Dorsolateral prefrontal cortex (tissue), 122 donors: ENCODE measurements at places on chromosomes 1 and 21.

DNA sequence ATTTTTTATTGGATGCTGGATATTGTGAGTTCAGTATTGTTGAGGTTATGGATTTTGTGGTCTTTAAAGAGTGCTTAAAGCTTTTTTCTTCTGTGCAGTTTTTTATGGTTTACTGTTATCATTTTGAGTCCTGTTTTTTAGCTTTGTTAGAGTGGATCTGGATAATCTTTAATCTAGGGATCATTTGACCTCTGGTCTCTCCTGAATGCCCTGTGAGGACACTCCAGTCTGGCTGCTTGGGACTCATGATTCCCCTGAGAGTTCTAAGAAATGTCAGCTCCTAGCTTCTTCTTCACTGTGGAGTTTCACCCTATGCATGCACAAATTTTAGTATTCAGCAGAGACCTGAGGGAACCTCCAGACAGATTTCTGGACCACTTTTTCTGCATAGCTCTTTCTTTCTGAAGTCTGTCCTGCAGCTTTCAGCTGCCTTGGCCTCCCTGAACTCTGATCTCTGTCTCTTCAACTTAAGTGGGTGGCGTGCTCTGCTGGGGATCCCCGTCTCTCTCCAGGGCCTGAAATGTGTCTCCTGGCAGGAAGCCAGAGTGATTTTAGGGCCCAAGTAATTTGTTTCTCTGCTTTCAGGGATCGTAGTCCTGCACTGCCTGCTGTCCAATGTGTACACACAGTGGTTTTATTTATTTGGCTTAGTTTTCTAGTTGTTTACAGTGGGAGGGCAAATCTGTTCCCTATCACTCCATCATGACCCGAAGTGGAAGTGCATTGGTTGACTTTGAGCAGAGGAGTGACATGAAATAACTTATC lies 14.7 kb downstream of the PEX14 start:
- DNase-seq, result no peak

DNA sequence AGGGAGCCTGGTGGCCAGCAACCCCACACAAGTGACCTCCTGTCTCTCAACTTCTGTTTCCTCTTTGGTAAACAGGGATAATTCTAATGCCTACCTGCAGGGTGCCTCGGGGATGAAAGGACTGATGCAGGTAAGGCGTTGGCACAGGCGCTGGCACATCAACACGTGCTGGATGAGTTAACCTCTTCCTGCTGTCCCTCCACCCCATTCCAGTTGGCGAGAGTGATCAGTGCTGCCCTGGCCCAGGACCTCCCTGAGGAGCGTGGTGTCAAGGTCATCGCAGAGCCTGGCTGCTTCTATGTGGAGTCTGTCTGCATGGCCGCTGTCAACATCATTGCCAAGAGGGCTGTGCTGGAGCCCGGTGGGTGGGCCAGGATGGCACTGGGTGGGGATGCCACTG lies 69.1 kb upstream of the TINAGL1 start:
- no peak for DNase-seq

DNA sequence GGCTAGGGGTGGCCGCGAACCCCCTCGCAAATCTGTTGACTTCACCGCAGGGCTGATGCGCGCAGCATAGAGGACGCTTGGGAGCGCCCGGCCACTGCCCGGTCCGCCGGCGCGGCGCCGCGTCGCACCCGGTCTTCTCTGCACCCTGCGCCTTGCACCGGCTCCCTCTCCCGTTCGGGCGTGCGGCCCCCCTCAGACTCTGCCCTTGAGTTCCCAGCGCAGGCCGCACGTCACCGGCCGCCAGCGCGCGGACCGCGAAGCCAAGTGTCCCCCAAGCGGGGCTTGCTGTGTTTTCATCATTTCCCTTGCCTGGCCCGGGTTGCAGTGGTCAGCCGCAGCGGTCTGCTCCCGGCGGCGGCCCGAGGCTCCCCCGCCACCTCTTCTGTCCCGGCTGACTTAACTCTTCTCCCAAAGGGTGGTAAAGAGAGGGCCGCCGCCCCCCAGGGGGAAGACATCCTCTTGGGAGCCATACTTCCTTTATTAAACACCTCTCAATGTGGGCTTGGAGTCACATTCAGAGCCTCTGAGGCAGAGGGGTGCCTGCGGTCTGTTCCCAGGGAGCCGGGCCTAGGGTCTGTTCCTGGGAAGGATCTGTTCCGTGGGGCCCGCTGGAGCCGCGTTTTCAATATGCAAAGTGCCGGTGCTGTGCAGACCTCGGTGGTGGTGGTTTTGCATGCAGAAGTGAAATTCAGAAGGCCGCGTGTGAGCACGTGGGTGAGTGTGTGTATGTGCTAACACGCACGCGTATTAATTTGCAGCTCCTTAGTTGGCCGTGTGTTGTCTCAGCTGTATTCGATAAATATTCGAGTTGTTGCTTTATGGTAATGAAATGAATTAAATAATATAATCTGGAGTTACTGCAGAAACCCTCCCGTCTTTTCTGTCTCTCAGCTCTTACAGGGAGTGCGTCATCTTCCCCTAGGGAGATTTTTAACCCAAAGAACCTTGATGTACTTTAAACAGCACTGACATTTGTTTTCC lies 17.6 kb downstream of the PBX1 start:
- DNase-seq, result peak; percentile 36

DNA sequence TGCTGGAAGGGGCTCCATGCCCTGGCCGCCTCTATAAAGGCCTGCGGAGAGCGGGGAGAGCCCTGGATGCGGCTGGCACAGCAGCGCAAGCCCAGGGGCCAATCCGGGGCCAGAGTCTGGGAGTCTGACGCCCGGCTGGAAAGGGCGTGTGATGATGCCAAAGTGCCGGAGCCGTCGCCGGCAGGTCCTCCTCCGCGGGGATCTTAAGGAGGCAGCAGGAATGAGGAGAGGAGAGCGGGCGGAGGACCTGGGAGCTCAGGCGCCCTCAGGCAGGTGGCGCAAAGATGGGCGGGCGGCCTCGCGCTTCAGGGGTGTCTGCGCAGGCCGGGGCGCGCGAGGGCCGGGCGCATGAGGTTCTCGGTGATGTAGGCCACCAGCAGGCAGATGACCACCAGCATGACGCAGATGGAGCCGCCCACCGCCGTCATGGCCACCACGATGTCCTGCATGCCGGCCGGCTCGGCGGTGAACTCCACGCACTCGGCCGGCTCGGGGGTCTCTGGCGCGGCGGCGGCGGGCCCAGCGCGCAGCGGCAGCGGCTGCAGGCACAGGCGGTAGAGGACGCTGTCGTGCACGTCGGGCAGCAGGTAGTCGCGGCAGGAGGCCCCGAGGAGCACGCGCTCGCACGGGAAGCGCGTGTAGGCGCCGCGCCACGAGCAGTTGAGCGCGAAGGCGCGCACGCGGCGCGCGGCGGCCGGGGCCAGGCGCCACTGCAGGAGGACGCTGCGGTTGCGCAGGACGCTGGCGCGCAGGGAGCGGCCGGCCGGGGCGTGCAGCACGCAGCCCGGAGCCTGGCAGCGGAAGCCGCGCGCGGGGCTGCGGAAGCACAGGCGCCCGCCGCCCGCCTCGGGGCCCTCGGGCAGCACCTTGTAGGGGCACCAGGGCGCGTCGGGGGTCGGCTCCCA lies 653 bp downstream of the FNDC10 start:
- DNase-seq, result no peak

- DNase-seq, result no peak
These were observed 9.9 kb downstream of the TSSK3 start for GRCh38 chr1:32372149-32372756.

- no peak for DNase-seq
These were observed 391.8 kb downstream of the MATN1 start for GRCh38 chr1:30331415-30332065.

- no peak for DNase-seq
These were observed 72.6 kb upstream of the ROR1 start for GRCh38 chr1:63701187-63701586.

- no peak for DNase-seq
These were observed 868 bp downstream of the ZBTB40 start for GRCh38 chr1:22452481-22452957.

GRCh38 chr1:4407851-4408250 lies 246.6 kb upstream of the AJAP1 start:
- peak; percentile 49 for DNase-seq

GRCh38 chr1:56206391-56206790 lies 373.0 kb downstream of the PLPP3 start:
- DNase-seq, result no peak

DNA sequence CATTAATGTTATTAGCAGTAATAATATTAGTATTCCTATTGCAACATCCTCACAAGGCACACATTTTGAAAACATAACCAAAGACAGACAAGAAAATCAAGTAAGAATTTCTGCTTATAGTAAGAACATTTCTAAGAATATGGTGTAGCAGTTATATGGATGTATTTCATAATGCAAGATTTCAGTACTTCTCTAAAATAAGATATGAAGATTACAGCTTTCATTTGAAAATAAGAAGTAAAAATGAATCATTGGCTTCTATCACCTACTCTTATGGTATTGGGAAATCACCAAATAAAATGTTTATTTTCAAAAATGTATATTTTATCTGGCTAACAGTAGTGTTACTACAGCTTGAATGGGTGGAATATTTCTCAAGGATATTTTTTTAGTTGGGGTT lies 103.8 kb upstream of the USP25 start:
- no peak for DNase-seq

DNA sequence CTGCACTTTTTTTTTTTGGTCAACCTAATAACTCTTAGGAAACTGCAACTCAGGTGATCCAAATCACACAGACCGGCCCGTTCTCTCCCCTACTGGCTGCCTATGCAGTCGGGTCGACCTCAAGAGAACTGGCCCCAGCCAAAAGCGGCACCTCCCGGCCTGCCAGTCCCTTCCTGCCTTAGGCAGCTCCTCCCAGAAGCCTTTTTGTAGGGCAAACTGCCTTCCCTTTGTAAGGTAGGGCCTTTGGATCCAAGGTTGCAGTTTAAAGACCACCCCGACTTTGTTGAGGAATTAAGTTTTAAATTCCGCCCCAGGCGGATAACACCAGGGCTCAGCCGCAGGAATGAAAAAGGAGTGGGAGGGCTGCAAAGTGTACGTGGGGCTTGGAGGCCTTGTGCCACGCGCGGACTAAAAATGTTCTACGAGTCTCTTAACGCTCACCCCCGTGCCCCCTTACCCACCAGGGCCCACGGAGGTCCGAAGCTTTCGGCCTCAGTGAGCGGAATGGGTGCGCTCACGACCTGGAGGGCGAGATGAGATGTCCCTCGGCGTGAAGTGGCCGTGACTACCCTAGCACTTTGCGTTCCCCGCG lies 642 bp upstream of the ST3GAL3 start:
- no peak for DNase-seq

GRCh38 chr1:162889989-162890388 lies 29.0 kb upstream of the CCDC190 start:
- no peak for DNase-seq

GRCh38 chr1:23585321-23586022 lies 26.2 kb upstream of the ID3 start:
- DNase-seq, result no peak

- DNase-seq, result no peak
These were observed 61.6 kb downstream of the OPTC start for GRCh38 chr1:203555511-203556046.

- DNase-seq, result no peak
These were observed 49.4 kb upstream of the COL18A1 start for GRCh38 chr21:45355573-45355972.

GRCh38 chr21:45518742-45519141 lies 23.5 kb downstream of the SLC19A1 start:
- no peak for DNase-seq

GRCh38 chr1:62437273-62437940 lies 558 bp downstream of the USP1 start:
- no peak for DNase-seq

DNA sequence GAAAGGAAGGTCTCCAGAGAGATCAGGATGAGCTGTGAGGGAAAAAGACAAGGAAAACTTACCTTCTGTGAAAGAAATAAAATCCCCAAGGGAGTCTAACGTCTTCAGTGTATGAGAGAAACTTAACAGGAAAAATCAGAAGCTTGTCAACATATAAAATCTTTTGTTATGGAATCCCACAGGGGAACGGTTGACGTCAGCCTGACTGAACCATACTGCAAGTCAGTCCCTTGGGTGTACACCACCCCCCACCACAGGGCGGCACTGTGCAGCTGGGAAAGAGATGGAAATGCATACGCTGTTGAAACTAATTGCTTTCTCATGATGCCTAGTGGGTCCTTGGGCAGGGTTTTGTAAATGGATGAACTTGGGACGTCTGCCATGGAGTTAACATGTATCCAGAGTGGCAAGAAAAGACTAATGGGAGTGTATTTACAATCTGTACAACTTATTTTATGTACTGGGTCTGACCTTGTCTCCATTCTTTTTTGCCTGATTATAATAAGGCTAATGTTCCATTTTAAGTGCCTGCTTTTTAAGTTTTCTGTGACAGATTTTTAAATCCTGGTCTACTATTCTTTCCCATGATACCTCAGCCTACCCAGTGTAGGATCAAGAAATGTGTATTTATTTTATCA lies 22.7 kb downstream of the UTP25 start:
- DNase-seq, result peak; percentile 87

DNA sequence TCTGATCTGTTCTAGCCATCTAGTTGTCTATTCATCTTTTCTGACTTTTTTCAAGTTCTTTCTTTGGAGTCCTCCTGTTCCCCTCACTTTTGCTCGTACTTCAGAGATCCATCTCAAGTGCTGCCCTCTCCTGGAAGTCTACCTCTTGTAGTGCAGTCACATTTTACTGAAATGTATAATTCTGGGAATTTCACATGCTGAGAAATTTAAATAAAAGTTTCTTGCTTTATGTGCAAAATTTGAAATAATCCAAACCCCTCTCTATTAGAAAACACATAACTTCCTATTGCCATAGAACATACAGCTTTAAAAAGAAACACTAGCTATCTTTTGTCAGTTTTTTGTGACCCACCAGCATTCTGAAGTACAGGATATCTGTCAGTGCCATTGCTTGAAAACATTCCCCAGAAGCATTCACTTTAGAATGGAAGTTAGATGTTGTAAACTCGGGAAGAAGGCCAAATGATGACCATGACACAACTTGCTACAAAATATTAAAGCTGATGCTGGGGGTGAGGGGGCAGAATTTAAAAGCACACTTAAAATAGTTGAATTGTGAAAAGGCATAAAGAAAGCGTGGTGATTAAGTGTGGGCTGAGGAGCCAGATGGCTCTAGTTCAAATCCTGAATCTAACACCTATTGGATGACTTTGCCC lies 22.0 kb downstream of the RLF start:
- no peak for DNase-seq

DNA sequence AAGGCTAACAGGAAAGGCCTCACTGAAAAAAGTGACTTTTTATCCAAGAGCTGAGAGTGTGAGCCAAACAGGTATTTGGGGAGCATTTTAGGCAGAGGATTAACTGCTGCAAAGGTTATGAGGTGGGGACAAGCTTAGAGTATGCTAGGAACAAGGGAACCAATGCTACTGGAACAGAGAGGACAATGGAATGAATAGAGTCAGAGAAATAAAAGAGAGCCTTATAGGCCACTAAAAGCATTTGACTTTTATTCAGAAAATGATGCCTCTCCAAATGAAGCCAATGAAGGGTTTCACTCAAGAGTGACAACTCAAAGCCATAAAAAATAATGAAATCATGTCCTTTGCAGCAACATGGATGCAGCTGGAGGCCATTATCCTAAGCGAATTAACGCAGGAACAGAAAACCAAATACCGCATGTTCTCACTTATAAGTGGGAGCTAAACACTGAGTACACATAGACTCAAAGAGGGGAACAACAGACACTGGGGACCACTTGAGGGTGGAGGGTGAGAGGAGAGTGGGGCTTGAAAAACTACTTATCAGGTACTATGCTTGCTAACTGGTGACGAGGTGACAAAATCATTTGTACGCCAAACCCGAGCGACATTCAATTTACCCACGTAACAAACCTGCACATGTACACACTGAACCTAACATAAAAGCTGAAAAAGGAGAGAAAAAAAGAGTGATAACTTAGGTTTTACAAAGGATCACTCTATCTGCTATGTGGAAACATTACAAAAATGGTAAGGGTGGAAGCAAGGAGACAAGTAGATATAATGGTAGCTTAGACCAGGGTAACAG lies 11.1 kb downstream of the PTP4A2 start:
- no peak for DNase-seq
